Renal cortical epithelial cell (primary cell): ENCODE measurements at places on chromosomes 1 and 21. TPM values are rescaled to one million over a fixed set of nuclear protein-coding genes. Genes with fewer than 3 reads are reported as not detected.

The PLCH2 gene
- total RNA-seq: 0.05 and 0.17 TPM in 2 replicates

The SPRR5 gene
- total RNA-seq: not detected in 2 replicates

The MPZL1 gene
- 133 and 183 TPM in 2 replicates for total RNA-seq

The DENND1B gene
- 28.7 and 29.5 TPM in 2 replicates for total RNA-seq

The RGS7 gene
- total RNA-seq: not detected in 2 replicates

The SLFNL1 gene
- 0.65 TPM in 1 of 2 replicates, not detected in the other for total RNA-seq

The CACNA1S gene
- total RNA-seq: not detected in 2 replicates

The POFUT2 gene
- total RNA-seq: 24.3 and 35.5 TPM in 2 replicates

The GJA9 gene
- total RNA-seq: 0.20 and 0.35 TPM in 2 replicates

The MAN1C1 gene
- total RNA-seq: 0.10 TPM in 1 of 2 replicates, not detected in the other

- DNase-seq: peak; percentile 58
These were observed 29.9 kb upstream of the RPTN start for GRCh38 chr1:152188673-152189591.

- DNase-seq: no peak
These were observed 150.8 kb downstream of the ROR1 start for GRCh38 chr1:63924600-63924999.

DNA sequence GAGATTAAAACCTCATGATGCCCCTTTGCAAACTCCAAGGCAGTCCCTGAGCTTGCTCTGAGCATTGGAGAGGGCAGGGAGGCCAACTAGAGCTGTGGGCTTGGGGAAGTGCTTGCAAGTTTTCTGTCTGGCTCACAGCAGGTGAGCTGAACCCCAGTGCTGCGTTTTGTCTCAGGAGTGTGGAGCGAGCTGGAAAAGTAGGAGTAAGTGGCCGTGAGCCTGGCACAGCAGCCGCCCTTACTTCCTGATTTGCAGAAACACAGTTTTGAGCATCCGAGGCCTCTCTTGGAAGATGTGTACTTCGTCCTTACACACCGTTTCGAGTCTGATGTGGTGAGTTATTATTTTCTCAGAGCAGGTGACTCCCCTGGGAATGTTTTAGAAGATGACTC, 221.2 kb upstream of the C1orf174 start:
- no peak for DNase-seq

- no peak for DNase-seq
These were observed 477.8 kb upstream of the CAMK1G start for GRCh38 chr1:209105701-209106100.

GRCh38 chr1:76867342-76868130, at the start of gene ST6GALNAC5:
Gene ST6GALNAC5 (plus strand): TSS chr1:76867480.
- DNase-seq: no peak

DNA sequence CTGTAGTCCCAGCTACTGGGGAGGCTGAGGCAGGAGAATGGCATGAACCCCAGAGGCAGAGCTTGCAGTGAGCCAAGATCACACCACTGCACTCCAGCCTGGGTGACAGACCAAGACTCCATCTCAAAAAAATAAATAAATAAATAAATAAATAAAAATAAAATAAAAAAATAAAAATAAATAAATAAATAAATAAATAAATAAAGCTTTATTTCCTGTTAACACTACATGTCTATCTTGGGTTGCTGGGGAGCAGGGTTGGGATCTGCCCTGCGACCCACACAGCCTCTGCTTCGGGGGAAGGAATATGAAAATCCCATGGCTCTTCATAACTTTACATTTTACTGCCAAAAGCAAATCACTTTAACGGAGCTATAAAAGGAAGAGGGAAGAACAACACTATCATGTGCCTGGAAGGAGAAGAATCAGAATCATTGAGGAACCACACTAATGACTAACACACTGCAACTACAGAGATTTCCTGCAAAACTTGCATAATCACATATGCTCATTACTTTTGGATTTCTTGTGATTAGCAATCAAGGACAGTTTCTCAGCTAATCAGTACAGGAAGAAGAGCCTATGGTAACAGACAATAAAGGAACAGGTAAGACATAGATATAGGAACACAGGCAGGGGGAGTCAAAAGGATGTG, 72.8 kb upstream of the CD55 start:
- peak; percentile 16 for DNase-seq

DNA sequence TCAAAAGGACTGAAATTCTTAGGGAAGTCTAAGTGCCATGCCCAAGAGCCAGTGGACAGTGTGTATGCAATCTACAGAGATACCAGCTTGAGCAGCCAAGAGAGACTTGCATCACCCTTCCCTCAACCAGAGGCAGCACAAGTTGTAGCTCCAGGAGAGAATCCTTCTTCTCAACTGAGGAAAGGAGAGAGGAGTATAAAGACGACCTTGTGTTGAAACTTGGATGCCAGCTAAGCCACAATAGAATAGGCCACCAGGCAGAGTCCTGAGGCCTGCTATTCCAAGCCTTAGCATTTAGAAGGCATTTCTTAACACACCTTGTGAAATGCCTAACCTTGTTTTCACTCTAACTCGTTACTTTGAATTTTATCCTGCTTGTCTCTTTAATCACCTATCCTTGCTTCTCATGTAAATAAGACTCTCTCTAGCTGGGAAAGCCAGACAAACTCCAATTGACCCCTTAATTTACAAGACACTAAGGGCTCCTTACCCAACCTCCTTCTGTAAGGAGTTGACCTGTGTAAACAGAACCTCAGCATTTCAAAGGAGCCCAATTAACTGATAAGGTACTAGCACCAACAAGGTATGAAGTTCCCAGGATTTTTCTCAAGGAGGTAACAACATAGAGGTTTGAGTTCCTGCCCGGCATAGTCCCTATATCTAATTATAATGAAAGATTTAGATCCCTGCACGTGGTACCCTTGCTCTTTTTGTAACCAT, 738.8 kb downstream of the AMY1C start:
- no peak for DNase-seq

DNA sequence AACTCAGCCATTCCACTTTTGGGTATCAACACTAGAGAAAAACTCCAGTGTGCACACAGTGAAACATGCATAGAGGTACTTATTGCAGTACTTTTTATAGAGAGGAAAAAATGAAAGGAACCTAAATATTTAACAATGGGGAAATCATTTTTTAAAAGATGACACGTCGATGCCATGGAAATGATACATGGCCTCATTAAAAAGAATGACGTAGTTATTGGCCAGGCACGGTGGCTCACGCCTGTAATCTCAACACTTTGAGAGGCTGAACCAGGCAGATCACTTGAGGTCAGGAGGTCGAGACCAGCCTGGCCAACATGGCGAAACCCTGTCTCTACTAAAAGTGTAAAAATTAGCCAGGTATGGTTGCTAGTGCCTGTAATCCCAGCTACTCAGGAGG, 42.5 kb downstream of the MATN1 start:
- no peak for DNase-seq

DNA sequence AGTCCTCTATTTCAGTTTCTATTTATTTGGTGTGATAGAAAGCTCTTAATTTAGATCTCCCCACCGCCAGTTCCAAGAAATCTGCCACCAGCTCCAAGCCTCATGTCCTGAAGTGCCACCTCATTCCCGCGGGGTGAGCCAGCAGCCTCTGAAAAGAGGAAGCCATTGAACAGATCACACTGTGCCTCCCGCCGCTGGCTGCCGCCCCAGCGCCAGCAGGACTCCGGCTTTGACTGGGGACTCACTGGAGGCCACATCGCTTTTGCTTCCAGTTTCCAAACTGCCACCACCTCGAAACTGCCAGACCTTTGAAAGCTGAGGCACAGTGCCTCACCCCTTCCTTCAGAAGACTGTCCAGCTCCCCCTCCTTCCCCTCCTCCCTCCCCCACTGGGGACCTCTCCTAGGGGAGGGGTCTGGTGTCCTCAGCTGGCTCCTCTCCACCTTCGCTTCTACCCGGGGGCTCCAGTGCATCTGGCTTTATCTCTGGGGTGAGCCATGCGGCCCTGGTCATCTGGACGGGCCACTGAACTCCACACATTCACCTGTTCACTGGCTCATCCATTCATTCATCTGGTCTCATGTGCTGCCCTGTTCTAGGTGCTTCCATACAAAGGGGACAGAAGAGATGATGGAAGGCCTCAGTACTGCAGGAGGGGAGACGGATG, 58.9 kb downstream of the VPS26C start:
- no peak for DNase-seq

DNA sequence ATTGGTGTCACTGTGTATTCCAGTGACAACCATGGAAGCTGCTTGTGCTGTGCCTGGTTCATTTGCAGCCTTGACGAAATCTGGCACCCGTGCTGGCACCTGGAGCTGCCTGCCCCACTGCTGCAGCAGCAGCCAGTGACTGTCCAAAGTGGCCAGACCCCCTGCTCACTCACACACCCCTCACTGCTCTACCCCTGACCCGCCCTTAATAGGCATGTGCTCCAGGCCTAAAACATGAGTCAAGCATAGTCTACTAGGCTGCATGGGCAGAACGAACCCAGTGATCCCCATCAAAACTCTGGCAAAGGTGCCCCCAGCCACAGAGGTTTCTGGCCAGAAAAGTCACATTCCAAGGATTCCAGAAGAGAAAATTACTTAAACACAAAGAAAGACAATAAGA, 7.7 kb downstream of the PRAMEF1 start:
- peak; percentile 6 for DNase-seq

DNA sequence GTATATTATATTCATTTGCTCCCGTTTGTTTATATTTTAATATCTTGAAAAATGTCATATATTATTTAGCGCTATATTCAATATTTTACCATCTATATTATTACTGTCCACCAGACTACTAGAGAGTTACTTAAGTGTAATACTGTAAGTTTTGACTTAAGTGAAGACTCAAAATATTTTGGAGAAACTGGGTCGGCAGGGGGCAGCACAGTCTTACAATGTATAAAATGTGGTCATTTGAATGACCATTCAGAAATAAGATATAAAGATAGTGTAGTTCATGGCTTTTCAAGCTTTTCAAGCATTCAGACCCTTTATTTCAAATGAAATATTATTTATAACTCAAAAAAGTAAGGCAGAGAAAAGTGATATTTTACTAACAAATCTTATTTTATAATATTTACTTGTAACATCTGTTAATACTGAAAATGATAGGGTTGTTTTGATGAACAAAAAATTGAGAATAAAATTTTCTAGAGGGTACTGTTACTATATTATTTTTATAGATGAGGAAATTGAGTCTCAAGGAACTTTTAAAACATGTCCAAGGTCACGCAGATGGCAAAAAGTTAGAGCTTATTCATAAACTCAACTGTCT, 89.0 kb upstream of the SERTAD4 start:
- peak; percentile 68 for DNase-seq

DNA sequence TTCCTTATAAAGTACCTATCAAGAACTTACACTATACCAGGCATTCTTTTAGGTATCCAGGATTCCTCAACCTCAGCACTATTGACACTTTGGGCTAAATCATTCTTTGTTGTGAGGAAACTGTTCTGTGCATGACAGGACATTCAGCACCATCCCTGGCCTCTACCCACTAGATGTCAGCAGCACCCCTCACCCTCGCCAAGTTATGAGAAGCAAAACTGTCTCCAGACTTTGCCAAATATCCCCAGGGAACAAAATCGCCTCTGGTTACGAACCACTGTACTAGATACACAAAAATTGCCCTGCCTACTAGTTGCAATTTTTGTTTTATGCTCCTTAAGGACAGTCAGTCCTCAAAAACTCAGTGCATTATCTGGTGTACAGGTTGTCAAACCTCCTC, 35.7 kb downstream of the PALMD start:
- no peak for DNase-seq

DNA sequence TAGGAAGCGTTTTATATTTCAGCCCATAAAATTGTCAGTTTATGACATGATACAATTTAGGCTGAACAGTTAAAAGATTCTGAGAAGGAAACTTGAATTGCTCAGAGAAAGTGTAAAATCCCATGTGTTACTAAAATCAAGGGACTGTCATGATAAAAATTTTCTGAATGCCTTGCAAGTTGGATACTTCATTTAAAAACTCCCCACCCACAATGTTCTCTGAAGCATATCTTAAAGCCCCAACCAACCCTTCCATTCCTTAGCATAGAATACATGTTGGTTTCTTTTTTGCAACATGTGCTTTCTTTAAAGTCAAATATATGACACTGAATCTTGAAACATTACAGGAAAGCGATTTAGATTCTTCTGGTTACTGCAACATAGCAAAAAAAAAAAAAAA, 97.4 kb downstream of the MRPL39 start:
- DNase-seq: no peak
